HFFc6 (cell line): ENCODE measurements at places on chromosomes 12 and 14. TPM values are rescaled to one million over a fixed set of nuclear protein-coding genes. Genes with fewer than 3 reads are reported as not detected.

The ABCD4 gene
- total RNA-seq, result 13.4 to 18.7 TPM (median 15.0 TPM) in 3 replicates

DNA sequence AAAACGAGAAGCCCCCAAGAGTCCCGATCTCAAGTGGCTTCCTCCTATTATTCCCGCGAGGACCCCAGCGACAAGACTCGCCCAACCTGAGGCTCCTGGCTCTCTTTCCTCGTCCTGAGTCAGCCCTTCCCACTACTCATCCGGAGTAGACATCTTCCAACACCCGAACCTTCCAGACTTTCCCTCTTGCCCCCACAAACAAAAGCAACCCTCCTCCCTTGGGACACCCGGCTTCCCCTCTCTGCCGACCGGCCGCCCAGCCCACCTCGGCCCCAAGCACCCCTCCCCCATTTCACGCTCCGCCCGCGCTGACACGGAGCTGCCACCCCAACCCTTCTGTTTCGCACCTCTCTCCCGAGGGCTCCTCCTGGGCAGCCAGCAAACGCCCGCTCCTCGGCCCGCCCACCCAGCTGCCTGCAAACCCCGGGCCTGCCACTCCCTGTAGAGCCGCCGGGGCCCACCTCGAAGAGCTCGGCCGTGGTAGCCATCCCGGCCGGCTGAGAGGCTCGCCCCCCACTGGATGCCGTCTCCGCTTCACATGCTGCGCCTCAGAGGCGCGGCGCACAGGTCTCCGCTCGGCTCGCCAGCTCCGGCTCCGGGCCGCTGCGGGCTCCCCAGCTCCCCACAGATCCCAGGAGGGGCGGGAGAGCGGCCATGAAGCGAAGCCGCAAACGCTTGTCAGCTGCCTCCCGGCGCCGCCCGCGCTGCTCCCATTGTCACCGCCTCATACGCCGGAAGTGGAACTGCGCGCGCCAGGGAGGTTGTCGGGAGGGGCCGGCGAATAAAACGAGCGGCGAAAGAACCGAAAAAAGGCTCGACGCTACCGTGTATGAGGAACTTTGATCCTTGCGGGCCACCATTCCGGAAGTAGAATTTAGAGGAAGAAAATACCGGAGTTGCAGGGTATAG lies at the start of the genes AP5M1 and EXOC5:
Gene AP5M1, plus strand, starts transcription at position 811 of the 909 bp plus-strand sequence. CDS start 344 bp downstream, outside the sequence.
Gene EXOC5, minus strand, starts transcription at position 745 of the 909 bp plus-strand sequence. Its CDS starts 257 bp downstream, at position 488.
- peak; percentile 90 for DNase-seq
- peaks cover 60% of the 10 kb centered on the region for H3K4me1 ChIP-seq
- H3K4me3 ChIP-seq, result peak within 1 kb of the TSS; percentile 99
- H3K27ac ChIP-seq, result peak within 1 kb of the TSS; percentile 99
- H3K27me3 ChIP-seq, result no peaks in the 10 kb centered on the region; the same call in 1 of the 2 replicates
- peaks cover 37% of the 10 kb centered on the region for H3K36me3 ChIP-seq

- no peaks in the 10 kb centered on the region; the same call in 1 of the 2 replicates for H3K27me3 ChIP-seq
- peak; percentile 47 for DNase-seq
- H3K4me1 ChIP-seq, result peaks cover 67% of the 10 kb centered on the region
- H3K36me3 ChIP-seq, result peaks cover 10% of the 10 kb centered on the region
- peak overlapping the region; percentile 89 for H3K4me3 ChIP-seq
- H3K27ac ChIP-seq, result peak overlapping the region; percentile 91
Measured at GRCh38 chr12:53500142-53500775, 824 bp upstream of the TARBP2 start.

The HHIPL1 gene
- total RNA-seq, result 1.2 and 2.5 TPM in 2 replicates

- no peak overlapping the region for H3K4me3 ChIP-seq
- DNase-seq, result no peak
- no peaks in the 10 kb centered on the region for H3K36me3 ChIP-seq
Measured at GRCh38 chr12:54523637-54524036, 25.8 kb upstream of the PDE1B start.
